ENCODE measurements at places on chromosomes 5 and 9.
A peak's percentile ranks its signal among the peaks of the same experiment; 100 is the strongest.

GRCh38 chr9:90568667-90569066 lies 74.0 kb downstream of the DIRAS2 start:
- no peak for DNase-seq

GRCh38 chr9:116855881-116856662 lies 169.0 kb downstream of the TRIM32 start:
- DNase-seq: no peak

DNA sequence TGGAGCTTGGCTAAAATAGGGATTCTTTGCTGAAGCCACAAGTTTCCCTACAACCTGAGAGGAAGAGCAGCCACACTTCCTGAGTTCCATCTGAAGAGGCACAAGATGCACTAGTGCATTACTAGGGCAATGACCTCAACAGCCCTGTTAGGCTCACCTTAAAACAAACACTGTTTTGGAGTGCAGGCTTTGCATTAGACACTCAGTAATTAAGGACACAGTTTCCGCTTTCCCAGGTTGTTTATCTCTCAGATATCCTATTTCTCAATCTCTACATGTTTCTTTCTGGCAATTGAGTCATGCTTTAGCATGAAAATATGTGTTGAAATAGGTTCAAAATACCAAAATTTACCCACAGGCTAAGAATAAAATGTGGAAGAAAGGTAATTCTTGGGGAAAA lies 34.2 kb downstream of the EMB start:
- no peak for DNase-seq

DNA sequence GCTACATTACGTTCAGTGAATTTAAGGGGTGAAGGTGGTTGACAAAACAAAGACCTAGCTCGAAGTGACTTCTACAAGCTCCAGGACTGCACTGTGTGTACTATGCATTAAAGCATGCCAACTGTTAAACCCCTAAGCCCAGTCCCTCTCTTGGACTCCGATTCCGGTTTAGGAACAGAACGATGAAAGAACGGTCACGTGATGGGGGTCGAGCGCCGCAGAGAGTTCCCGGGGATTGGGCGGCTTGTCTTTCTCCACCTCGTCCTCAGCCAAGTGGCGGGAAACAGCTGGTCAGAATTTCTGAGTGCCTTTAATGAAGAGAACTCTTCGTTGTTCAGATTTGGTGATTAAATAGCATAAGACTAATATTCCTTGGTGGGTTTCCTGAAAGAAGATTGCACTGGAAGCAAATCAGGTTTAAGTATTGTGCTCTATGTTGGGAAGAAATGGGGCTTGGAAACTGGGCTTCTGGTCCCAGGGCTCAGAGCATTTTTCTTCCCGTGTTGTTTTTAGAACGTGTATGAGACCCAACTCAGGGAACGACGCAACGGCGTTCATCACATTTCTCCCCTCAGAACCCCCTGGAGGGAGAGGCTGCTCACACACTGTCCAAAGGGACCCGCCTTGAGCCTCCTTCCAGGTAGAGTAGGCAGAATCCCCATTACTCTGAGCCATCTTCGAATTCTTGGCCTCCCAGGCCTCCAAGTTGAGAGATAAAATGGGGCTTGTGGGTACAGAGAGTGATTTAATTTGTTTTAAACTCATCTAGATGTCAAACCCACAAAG lies 25.3 kb downstream of the IRX2 start:
- DNase-seq: no peak

GRCh38 chr5:27020973-27021372 lies 17.4 kb downstream of the CDH9 start:
- DNase-seq: no peak

GRCh38 chr9:121811751-121812150 lies 160.3 kb downstream of the DAB2IP start:
- DNase-seq: no peak

DNA sequence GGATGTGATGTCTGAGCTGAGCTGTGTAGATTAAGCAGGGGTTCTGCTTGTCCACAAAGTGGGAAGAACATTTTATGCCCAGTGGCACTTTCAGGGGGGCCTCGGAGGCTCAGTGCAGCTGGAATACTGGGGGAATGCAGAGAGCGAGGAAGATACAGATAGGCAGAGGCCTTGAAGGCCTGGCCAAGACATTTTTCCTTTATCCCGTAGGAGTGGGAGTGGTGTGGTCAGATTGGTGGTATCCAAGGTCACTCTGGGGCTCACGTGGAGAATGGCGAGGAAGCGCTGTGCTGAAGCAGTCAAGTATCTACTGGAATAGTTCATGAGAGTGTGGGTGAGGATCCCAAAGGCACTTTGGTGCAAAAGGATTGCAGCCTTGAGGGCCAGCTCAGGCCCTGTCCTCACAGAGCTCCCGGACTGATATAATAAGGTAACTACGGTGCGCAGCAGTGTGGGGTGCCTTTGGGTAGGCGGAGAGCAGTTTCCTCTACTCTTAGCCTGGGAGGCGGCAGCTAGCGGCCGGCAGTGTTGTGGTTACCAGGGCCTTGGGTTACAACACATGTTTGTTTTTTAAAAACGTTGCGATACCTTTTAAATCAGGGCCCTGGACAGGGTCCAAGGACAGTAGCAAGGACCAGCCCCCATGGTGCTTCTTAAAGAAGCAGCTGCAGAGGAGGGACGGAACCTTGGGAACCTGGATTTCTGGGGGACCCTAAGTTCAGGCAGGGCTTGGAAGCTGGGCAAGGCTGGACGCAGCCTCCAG lies 10.8 kb upstream of the CCDC69 start:
- no peak for DNase-seq

DNA sequence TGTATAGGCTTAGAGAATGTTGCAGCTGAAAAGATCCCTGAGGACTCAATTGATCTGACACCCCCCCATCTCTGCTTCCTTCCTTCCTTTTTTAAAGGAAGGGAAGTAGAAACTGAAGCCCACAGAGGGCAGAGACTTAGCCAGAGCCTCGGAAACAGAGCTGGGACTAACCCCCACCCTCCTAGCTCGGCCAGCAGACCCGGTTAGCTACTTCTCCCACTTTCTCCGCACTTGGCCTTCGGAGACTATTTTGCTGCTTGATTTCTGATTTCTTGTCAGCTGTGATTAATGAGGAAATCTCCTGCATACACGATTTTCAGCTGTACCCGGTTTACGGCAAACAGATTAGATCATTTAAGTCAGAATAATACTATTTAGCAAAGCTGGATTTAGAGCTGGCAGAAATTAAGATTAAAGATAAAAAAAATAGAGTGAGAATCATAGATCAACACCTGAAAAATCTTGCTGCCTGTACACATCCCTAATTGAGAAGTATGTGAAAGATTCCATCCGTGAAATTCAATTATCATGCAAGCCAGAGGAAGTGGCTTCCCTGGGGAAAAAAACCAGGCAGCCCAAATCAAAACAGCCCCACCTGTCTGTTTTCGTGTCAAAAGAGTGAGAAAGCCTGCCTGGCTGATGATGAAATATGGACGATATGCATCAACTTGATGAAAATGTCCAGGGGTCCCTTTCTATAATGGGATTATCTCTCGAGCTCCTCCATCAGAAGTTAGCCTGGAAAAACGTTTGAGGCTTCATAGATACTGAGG lies 159.5 kb upstream of the SHB start:
- DNase-seq: no peak

- DNase-seq: no peak
These were observed 9.4 kb downstream of the PDGFRB start for GRCh38 chr5:150146235-150146634.

- no peak for DNase-seq
These were observed 87.4 kb downstream of the NRG2 start for GRCh38 chr5:139955616-139956273.

DNA sequence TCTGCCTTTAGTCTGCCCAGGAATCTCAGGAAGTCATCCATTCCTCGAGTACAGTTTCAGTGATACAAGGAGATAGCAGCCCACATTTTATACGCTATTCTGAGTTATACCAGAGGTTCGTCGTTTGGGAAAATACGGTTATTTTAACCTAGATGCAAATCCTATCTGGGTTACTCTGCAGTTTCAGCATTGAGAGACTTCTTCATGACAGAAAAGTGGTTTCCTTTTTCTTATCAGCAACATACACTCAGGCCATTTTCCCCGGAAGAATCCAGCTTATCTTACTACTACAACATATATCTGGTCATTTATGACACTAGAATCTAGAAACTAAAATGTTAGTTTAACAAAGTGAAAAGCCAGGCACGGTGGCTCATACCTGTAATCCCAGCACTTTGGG lies 83.4 kb upstream of the IQGAP2 start:
- no peak for DNase-seq

GRCh38 chr5:174045470-174046025 lies at the start of gene NSG2:
Gene NSG2, plus strand, starts transcription at chr5:174045706. Its CDS starts 1,050 bp downstream, at chr5:174046756.
- DNase-seq: no peak

DNA sequence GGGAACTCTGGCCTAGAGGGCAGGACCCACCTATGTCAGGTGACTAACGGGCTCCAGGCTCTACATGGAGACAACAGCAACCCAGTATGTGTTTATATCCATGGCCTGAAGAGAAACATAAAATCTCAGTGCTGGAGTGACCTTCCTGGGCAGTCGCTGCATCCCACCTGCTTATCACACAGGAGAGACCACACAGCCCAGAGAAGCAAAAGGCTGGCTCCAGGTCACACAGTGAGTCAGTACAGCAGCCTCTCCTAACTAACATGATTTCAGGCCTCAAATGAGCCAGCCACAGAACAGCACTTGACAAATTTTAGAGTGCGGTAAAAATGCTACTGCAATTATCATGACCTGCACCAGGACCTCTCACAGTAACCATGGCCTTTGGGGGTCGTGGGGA lies 54.0 kb upstream of the TGFBR1 start:
- DNase-seq: no peak

DNA sequence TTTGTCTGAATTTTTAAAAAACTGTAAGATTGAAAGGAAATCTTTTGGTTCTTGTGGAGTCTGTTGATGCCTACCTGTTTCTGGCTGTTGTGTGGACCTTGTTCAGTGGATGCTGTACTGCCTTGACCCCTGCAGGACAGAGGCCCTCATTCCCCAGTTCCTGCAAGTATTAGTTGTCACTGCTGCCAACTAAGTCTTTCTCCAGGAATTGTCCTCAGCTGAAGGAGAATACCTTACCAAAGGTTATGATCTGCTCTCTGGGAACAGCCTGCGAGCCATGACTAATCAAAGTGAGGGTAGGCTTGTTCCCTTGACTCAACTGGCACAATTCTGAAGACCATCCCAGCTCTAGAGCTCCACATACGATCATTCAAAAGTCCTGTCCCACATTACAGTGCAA lies 145.3 kb upstream of the FST start:
- DNase-seq: no peak

DNA sequence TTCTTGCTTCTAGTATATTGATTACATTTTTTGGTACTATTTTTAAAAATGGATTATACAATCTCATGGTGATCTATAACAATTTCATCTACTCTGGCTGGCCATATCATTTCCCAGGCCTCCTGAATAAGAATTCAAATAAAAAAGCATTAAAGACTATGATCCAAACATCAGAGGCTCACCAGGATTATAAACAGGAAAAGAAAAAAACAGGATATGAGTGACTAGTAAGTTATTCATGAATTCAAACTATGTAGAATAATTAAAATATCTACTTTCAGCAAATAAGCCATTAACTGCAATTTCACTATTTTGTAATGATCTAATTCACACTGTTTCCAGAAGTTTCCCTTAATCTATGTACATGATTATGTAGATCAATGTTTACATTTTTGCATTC lies 293.1 kb upstream of the CDH6 start:
- no peak for DNase-seq

GRCh38 chr9:76690973-76691370 lies 73.3 kb upstream of the PCA3 start:
- no peak for DNase-seq

GRCh38 chr5:112886975-112887374 lies 25.9 kb downstream of the SRP19 start:
- DNase-seq: peak; percentile 49

- DNase-seq: no peak
These were observed 23.1 kb downstream of the CCNJL start for GRCh38 chr5:160289356-160289651.

DNA sequence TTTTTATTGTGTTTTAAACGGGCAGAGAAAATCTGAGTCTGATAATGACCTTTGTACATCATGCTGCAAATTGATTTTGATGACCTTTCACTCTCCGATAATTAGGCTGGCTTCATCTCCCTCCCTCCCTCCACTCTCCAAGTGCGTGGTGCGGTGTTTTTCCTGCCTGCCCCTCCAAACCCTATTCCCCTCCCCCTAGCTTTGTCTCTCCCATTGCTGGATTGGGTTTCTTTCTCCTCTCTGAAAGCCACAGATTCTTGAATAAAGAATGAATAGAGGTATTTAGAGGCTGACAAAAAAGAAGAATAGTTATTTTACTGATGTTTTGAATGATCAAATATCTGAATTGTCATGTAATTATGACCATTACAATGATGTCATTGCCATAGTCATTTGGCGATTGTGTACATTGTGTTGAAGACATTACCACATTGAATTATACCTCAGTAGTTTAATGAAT lies 571.1 kb upstream of the ZNF608 start:
- DNase-seq: no peak

DNA sequence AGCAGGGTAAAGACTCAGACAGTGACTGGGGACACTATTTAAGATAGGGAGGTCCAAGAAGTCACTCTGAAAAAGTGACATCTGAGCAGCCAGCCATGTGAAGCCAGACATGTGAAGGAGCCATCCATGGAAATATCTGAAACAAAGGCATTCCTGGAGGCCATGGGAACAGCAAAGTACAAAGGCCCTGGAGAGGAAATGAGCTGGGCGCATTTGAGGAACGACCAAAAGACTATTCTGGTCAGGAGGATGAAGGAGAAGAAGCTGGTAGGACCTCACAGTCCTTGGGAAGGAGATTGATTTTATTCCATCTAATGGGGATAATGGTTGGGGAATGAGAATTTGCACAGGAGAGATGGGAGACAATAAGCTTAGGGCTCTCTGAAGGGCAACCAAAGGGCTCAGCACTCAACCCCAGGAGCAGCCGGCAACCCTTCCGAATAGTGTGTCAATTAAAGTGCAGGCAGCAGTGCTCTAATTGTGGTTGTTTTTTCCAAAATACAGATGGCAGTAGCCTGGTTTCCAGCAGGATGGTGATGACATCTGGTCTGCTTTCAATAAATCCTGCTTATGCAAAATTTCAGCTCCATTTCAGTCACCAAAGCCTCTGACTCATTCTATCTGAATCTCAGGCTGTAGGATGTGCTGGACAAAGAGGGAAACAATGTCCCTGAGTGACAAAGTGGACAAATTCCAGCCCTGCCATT lies 26.7 kb downstream of the FOXI1 start:
- no peak for DNase-seq

GRCh38 chr5:60469286-60469685 lies 230.7 kb downstream of the DEPDC1B start:
- DNase-seq: no peak

GRCh38 chr5:88732862-88733261 lies 150.1 kb downstream of the MEF2C start:
- no peak for DNase-seq

DNA sequence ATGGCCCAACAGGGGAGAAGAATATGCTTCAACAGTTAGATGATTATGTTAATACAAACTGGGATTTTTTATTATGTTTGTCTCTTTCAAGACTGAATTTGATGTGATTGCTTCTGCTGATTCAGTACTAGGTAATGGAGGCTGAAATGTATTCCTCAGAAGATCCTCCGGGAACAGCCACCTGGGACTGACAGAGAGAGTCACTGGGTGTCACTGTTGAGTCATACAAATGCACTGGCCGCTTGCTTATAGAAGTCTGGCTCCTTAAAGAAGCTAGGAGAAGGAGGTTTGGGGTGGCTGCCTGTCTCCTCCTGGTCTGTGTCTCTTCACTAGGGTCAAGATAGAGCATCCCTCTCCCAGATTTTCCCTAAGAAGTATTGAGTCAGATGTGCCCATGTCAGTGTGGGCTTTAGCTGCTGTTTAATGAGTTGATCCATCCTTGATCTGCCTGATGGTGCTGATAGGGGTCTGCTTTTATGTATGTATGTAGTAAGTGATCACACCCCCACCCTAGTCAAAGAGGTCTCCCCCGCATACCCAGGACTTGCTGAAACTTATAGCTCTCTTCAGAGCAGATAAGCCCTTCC lies 773.4 kb downstream of the BRINP1 start:
- no peak for DNase-seq
